ENCODE measurements at places on chromosomes 7 and 10.

- no peak for DNase-seq
These were observed 67.4 kb downstream of the GBF1 start for GRCh38 chr10:102312683-102313082.

DNA sequence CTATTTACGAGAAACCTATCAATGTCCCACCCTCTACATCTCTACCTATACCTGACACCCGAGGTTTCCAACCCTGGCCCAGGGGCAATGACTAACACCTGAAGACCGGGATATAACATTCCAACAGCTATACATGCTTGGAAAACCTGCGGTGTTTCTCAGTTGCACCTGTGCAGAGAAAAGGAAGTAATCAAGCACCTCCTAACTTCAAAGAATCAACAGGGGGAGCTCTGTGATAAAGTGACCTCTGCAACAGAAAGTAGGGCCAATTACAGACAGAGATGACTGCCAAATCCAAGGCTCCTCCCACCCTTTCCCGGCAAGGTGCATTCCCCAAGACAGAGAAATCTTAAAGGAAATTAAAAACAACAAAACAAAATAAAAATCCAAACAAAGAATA, 41.3 kb downstream of the CCDC6 start:
- no peak for DNase-seq

- no peak for DNase-seq
These were observed 49.9 kb downstream of the CPVL start for GRCh38 chr7:29096446-29096730.

DNA sequence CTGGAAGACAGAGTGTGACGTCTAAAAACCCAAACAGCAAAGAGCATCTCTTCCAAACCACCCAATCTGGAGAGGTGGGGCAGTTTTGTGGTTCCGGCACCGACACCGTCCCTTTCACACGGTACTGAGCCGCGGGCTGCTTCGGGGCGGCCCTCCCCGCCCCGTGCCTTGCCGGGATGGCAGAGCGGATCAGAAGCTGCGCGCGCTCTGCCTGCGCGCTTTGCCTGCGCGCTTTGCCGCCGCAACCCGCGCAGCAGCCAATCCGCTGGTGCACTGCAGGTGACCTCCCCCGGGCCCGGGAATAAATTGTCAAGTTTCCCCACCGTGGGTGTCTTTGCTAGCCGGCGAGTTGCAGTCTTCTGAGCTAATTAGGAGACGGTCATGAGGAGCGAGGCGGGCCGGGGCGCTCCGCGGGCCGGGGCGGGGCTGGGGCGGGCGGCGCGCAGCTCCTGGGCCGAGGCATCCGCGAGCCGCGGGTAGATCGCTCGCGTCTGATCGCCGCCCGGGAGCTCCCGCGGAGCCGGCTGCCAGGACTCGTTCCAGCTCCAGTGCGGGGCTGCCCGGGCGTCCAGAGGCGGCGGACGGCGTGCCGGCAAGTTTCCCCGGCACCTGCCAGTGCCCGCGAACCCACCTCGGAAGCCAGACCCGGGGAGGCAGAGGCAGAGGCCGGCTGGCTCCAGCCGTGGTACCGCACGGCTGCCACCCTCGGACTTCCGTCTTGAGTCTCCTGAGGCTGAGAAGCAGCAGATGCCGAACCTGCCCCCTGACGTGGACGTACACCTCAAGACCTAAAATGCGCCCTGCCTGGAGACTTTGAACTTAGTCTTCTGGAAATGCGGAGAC, 536.0 kb upstream of the GALNT17 start:
- no peak for DNase-seq

DNA sequence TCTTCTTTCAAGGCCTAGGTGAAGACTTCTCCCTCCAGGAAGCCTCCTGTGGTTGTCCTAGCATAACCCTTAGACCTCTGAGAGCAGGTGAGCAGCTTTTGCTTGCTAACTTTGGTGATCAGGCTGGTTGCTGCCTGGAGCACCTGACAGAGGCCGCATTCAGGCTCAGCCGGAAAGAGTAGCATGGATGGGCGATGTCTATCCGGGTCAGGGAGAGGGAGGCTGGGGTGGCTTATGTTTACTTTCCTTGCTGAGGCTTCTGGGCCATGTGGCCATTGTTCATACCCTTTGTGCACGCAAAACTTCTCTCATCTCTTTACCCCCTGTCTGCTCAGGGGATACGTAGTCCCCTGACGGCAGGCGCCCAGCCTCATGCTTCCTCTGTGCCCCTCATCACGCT, 27.4 kb upstream of the PCBD1 start:
- no peak for DNase-seq

GRCh38 chr7:44383566-44383965, 58.2 kb upstream of the CAMK2B start:
- peak; percentile 47 for DNase-seq

DNA sequence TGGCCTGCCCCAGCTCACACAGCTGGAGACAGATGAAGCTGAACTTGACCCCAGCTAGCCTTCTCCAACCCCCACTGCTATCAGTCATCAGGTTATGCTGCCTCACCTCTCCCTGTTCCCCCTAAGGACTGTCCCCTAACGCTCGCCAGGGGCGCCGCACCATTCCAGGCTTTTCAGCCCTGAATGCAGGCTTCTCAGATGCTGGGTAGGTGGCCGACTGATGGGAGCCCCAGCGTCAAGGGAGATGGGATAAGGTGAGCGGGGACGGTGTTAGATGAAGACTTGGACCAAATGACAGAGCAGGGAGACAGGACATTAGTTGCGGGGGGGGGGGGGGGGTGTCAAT, 15.8 kb upstream of the OPALIN start:
- no peak for DNase-seq

DNA sequence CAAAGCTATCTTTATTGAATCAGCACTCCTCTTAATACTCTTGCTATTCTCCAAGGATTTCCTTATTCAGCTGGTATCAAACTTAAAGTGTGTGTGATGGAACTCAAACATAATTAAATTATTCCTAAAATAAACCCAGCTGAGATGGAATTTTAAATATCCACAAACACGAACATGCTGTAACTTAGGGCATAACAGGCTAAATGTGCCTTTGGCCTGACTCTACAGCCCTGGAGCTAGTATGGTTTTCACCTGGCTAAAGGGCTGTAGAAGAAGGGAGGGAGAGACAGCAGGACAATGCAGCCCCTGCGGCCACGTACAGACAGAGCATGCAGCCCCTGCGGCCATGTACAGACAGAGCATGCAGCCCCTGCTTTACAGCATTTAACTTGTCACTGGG, 34.0 kb downstream of the ESYT2 start:
- no peak for DNase-seq

- DNase-seq, result peak; percentile 63
These were observed 1.4 kb upstream of the TSPAN15 start for GRCh38 chr10:69449841-69450240.

GRCh38 chr10:83357627-83358026, 781.7 kb upstream of the GHITM start:
- DNase-seq, result no peak

DNA sequence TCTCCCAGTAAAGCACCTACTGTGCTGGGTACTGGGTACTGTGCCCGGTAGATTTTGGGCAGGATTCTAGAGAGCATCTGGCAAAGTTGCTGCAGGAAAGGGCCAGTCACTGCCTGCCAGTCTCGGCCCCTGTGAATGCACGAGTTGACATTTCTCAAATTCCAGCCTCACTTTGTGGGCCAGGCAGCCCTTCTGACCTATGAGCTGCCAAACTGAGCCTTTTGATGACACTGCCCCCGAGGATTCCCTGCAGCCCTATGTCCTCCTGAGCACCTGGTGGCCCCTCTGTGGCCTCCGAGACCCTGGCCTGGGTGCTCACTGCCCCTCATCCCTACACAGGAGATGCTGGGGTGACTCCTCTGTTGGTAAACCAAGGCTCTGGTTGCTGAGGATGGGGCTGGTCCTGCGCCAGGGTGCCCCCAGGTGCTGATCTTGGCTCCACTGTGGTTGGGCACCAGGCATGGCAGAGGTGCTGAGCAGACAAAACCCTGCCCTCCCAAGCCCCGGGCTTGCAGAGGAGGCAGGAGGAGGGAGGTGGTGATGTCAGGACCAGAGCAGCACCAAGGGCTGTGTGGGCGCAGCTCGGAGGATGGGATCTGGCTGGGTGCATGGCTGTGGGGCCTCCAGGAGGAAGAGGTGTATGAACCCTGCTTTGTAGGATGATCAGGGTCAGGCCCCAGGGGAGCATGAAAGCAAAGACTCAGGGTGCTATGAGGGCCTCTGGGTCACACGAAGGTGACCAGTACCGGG, 16.2 kb downstream of the LHPP start:
- no peak for DNase-seq

DNA sequence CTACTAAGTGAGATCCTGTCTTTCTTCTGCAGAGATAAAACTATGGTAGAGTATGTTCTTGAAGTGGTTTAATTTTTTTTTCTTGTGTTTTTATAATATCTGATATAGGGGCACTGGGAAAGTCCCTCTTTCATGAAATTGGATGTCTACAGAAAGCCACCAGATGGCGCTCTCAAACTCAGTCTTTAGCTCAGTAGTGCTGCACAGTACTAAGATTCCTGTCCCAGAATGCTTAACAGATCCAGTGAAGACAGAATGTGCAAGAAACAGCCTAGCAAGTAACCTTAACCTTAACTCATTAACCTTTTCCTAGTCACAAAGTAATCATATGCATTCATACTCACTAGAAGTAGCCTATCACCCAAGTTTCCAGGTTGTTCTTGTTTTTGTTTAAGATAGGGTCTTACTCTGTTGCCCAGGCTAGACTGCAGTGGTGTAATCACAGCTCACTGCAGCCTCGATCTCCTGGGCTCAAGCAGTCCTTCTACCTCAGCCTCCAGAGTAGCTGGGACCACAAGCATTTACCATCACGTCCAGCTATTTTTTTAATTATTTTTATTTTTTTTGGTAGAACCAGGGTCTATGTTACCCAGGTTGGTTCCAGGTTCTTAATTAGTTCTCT, 56.7 kb downstream of the IDE start:
- peak; percentile 55 for DNase-seq

DNA sequence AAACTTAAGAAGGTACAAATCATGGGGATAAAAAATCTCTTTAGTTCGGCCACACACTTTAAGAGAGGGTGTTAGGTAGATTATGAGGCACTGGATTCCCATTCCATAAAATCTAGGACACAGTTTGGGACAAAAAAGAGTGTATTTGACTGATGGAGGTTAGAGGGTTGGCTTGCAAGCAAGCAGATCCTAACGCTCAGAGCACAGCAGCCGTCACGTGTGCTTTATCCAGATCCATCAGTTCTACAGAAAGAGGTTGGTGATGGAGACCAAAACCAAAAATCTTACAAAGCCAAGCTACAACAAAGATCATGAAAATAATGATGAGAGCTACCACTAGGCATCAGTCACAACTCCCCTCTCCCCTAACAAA, 549.4 kb downstream of the TNS3 start:
- no peak for DNase-seq

- no peak for DNase-seq
These were observed 155.5 kb downstream of the SPAG6 start for GRCh38 chr10:22500656-22501340.

GRCh38 chr7:27834179-27834921, 94.4 kb downstream of the TAX1BP1 start:
- no peak for DNase-seq

GRCh38 chr10:124525751-124526600, 64.4 kb downstream of the LHPP start:
- no peak for DNase-seq

DNA sequence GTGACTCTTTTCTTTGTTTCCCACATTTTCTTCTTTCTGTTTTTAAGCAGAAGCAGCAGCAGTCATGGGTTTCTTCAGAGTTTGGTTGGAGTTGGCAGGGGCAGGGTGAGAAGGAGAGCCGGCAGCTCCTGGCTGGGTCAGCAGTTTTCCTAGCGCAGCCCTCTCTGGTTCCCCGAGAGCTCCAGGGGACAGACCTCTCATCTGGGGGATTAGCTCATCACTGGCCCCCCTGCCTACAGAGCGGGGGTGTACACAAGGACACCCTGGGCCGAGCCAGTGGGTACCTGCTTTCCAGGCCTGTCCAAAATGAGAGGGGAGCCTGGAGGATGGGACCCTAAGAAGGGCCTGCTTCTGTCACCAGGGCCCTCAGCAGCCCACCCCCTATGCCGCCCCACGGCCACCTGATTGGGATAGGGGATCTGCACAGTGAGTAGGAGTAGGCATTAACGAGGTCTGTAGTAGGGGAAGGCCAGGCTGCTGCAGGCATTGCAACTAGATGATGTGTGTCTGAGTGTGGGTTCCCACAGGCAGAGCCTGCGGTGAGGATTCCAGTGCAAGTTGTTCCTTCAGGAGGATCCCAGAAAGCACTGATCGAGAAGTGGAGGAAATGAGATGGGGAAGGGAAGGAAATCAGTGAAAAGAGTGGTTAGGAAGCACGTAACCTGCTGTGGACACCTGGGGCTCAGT, 122.9 kb upstream of the PPIF start:
- no peak for DNase-seq

All from SJSA1 (cell line).